ENCODE measurements at places on chromosomes 7 and 10.

GRCh38 chr7:120916121-120916520, 34.5 kb upstream of the ING3 start:
- no peak for DNase-seq

- peak; percentile 77 for DNase-seq
These were observed at the start of the genes CDC123 and NUDT5 for GRCh38 chr10:12195603-12196506. CDC123 (plus strand) TSS chr10:12196188; CDS start chr10:12196246, 58 bp downstream. NUDT5 (minus strand) TSS chr10:12195891; CDS start chr10:12186291, 9,600 bp downstream.

- DNase-seq = no peak
These were observed 161.2 kb downstream of the TAX1BP1 start for GRCh38 chr7:27901028-27901760.

DNA sequence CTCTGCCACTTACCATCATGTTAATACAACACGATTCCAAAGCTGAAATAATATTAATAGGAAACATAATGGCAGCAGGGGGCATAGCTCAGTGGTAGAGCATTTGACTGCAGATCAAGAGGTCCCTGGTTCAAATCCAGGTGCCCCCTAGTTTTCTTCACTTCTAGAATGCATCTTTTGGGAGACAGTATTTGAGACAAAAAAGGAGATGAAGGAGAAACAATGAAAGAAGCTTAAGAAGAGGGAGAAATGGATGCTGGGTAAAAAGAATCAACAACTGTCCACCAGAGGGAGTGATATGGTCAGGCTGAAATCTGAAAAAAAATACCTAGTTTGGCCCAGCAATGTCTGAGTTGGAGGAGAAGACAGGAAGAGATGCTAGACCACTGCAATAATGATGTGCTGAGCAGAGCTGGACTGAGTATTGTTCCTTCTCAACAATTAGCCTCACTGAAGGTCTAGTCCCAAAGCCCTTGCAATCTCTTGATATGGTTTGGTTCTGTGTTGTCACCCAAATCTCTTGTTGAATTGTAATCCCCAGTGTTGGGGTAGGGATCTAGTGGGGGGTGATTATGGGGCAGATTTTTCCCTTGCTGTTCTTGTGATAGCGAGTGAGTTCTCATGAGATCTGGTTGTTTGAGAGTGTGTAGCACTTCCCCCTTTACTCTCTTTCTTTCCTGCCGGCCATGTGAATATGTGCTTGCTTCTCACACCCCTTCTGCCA, 48.3 kb downstream of the ZNF783 start:
- DNase-seq = no peak

- peak; percentile 50 for DNase-seq
These were observed 729.9 kb downstream of the ZWINT start for GRCh38 chr10:55631071-55631654.

GRCh38 chr7:40866601-40867000, 731.8 kb downstream of the SUGCT start:
- no peak for DNase-seq

- DNase-seq = no peak
These were observed 43.5 kb downstream of the ACSM6 start for GRCh38 chr10:95237376-95238170.

- no peak for DNase-seq
These were observed 779 bp downstream of the C1QL3 start for GRCh38 chr10:16520900-16521299.

DNA sequence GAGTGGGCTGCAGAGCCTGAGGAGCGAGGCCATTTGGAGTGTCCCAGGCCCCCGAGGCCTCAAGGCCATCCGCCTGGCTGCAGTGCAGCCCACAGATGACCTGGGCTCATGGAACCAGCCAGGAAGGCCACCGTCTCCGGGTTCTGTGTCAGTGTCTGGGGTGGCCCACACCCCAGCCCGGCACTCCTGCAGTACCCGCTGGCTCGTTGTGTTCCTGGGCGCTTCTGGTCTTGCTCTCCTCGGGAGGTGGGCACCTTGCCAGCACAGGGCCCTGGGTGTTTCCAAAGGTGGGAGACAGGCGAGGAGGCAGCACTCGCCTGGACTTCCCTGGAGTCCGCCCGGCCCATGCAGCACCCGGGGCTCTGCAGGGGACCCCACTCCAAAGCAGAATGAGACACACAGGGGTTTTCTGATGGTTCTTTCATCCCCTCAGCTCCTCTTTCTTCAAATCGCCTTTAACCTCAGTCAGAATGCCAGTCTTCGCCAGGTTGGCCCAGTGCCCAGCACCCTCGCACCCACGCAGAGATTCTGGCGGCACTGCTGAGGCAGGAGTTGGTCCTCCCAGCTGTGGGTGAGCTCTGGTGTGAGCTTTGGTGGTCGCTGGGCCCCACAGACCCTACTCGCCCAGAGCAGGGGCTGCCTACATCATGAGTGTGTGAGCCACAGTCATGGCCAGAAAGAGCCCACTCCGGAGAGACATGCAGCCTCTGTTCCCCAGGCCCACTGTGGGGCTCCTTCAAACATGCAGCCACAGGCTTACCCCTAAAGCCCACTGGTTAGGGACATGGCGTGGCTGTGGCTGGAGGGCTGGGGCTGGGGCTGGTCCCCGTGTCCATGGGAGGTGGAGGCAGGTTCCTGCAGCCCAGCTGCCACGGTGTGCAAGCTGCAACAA, 155.7 kb downstream of the EBF3 start:
- DNase-seq = no peak

GRCh38 chr10:44862924-44863323, 48.2 kb upstream of the TMEM72 start:
- DNase-seq = no peak

DNA sequence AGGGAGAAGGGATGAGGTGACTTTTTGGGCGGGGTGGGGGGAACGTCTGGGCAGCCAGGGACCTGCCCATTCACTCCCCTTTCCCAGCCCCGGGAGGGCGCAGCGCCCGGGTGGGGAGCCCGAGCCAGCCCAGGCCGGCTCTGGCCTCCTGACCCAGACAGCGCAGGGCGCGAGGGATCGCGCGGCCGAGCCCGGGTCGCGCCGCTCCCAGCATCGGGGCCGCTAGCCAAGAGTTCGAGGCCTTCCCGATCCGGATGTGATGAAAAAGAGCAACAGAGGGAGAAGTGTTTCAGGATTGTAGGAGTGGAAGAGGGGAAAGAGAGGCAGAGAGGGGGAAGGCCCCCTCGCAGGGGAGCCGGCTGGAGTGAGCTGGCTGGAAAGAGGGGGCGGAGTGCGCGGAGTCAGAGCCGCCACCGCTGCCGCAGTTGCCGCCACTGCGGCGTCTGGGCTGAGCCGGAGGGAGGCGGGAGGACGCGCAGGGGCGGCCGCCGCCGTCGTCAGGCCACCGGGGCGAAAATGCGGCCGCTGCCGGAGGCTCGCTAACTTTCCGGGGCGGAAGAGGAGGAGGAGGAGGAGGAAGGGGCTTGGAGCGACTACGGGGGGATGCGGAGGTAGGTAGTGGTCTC, at the start of gene MDFIC:
Gene MDFIC (plus strand): TSS at position 69 of the 626 bp plus-strand sequence. CDS start 940 bp downstream, outside the sequence.
- DNase-seq = no peak

GRCh38 chr7:44161371-44161770, 20.2 kb upstream of the MYL7 start:
- no peak for DNase-seq

- DNase-seq = no peak
These were observed 152.5 kb downstream of the SLC25A13 start for GRCh38 chr7:96169439-96169838.

- no peak for DNase-seq
These were observed 8.7 kb downstream of the WIPI2 start for GRCh38 chr7:5198741-5199140.

DNA sequence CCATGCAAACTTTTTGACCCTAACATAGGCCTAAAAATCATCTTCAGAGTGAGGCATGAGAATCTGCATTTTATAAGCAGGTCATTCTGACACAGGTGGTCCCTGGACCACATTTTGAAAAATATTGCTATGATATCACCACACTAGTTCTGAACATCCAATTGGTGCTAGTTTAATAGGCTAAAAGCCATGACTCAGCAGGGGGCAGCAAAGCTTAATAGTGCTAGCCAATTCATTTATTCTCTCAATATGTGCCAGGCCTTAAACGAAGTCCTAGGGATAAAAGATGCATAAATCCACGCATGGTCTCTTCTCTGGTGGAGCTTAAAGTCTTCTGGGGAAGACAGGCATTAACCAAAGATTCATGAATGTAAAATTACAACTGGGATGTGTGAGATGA, 10.2 kb upstream of the SLC25A28 start:
- DNase-seq = no peak

GRCh38 chr7:19798986-19799385, 25.6 kb upstream of the TMEM196 start:
- no peak for DNase-seq

GRCh38 chr10:3472287-3473051, 299.9 kb upstream of the PITRM1 start:
- peak; percentile 49 for DNase-seq

GRCh38 chr10:48872234-48872633, 67.4 kb downstream of the LRRC18 start:
- DNase-seq = no peak

DNA sequence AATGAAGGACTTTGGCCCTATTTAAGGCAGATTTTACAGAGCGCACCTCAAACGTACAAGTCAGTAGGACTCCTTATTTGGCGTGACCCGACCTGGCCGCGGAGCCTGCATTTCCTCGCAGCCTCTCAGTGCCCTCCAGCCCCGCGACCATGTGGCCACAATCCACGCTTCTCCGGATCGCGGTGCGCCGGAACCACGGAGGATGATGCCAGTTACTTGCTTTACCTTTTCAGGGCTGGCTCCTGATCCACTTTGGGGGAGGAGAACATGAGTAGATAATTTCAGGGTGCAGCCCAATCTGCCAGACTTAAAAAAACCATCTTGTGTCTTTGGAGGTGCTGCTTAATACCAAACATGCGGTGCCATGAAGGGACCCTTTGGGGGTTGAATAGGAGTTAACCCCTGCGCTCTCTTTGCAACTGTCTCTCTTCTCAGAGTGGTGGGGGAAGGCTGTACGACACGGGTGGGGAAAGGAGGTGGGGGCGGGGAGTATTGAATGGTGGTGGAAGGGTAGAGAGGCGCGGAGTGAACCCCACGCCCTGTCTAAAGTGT, 1.5 kb downstream of the FRAT1 start:
- no peak for DNase-seq

DNA sequence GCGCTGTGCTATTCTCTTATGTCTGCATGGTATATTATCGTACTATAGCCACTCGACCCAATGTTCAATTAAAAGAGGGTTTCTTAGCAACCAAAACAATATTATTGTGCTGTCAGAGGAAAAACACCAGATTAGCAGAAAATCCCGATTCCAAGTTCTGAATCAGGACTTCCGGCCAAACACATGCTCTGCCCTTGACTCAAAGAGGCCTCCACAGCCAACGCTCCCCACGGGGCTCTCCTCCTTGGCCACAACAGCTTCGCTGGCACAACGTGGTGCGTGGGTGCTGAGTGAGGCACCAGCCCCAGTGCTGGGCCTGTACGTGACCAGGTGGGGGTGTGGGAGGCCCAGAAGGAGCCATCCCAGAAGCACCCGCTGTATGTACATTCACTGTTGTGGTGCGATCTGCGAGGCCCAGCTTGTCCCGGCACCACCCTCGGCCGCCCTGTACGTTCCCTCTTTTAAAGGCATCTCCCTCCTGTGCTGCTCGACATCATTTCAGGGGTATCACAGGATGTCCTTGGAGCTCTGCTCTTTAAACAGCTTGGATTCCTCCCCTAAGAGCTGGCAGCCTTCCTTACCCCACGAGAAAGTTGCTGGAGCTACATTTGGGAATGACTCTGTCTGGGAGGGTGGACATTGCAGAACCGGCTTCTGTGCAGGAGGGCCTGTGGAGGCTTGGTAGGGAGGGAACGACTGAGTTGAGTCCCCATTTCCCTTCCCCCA, 736.2 kb downstream of the PARD3 start:
- DNase-seq = no peak

- no peak for DNase-seq
These were observed 261.3 kb downstream of the BICC1 start for GRCh38 chr10:58773944-58774343.

DNA sequence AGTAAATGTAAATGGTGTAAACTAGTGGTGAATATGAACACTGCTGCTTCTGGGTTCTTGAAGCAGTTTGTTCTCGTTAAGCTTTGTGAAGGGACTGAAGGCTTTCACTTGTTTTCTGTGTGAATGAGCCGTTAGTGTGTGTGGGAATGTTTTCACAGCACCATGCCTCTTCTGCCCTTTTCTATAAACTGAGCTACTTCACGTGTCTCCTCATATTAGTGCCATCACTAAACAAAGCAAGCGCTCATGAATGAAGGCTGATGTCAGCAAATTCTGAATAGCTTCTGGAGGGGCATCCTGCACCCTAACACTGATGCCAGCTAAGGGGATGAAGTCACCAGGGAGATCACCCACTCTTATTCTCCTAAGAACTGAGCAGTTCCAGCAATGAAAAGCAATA, 205.6 kb upstream of the ETV1 start:
- no peak for DNase-seq

DNA sequence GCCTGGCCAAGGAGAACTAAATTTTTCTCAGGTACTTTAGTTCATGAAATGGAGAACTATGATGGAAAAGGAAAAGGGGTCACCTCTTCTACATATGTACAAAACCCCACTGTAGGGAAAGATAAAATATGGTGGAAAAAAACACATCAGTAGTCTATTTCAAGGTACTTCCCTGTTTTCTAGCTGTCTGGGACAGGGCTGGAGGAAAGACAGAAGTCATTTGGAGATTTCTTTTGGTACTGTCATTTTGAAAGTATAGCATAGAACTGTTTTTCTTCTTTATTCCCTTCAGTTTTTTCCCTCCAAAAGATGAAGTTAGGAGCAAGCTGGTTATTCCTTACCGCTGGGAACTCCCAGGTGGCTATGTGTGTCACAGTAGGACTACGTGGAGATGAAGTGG, 196.1 kb downstream of the DOCK4 start:
- DNase-seq = no peak

GRCh38 chr7:75725306-75725705, 13.4 kb downstream of the HIP1 start:
- DNase-seq = no peak

GRCh38 chr10:13321576-13321975, 21.7 kb upstream of the PHYH start:
- no peak for DNase-seq

GRCh38 chr10:63241841-63242281, 108.7 kb downstream of the NRBF2 start:
- DNase-seq = no peak

- no peak for DNase-seq
These were observed 267.0 kb downstream of the PLXNA4 start for GRCh38 chr7:132309102-132309805.

DNA sequence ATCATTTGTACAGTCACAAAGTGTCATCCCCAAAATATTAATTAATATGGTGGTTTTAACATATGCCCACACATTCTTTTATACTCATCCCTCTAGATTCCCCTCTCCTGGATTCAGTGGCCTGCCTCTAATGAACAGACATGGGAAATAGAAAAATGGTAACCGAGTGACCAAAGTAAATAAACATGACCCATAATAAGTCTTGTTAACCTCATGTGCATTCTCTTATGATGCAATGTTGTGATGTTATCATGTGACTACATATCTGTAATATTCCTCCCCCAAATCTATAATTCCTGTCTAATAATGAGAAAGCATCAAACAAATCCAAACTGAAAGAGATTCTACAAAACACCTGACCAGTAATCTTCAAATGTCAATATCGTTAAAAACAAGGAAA, 164.5 kb upstream of the PRSS1 start:
- DNase-seq = no peak

- DNase-seq = no peak
These were observed at the start of gene CPXM2 for GRCh38 chr10:123891144-123892071. CPXM2 (minus strand) TSS chr10:123891807; CDS start chr10:123891659, 148 bp downstream.

- DNase-seq = no peak
These were observed 69.0 kb downstream of the TAF3 start for GRCh38 chr10:7887174-7887816.

- no peak for DNase-seq
These were observed 172.3 kb downstream of the CACNB2 start for GRCh38 chr10:18312374-18313139.

All from hypothalamus (tissue), 51 donors.